ENCODE measurements at places on chromosomes 3 and 15.

DNA sequence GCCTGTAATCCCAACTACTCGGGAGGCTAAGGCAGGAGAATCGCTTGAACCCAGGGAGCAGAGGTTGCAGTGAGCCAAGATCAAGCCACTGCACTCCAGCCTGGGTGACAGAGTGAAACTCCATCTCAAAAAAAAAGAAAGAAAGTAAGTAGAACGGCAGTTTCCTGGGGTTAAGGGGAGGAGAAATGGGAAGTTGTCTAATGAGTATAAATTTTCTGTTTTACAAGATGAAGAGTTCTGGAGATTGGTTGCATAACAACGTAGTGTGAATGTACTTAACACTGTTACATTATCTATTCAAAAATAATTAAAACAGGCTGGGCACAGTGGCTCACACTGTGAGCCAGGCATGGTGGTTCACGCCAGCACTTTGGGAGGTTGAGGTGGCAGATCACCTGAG lies 45.4 kb downstream of the GRK7 start:
- no peak for DNase-seq

DNA sequence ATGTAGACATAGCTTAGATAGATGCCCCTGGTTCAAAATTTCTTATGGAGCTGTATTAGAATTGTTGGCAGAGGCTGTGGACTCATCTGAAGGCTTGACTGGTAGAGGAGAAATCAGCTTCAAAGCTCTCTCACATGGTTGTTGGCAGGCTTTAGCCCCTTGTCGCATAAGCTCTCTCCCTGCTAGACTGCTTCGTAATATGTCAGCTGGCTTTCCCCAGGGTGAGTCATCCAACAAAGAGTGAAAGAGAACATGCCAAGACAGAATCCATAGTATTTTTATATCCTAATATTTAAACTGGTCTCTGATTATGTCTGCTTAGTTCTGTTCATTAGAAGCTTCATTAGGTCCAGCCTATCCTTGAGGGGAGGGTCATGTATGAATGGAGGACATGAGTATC lies 427.4 kb upstream of the NAALADL2 start:
- no peak for DNase-seq

GRCh38 chr15:93121973-93122910 lies 33.2 kb upstream of the RGMA start:
- DNase-seq, result no peak

DNA sequence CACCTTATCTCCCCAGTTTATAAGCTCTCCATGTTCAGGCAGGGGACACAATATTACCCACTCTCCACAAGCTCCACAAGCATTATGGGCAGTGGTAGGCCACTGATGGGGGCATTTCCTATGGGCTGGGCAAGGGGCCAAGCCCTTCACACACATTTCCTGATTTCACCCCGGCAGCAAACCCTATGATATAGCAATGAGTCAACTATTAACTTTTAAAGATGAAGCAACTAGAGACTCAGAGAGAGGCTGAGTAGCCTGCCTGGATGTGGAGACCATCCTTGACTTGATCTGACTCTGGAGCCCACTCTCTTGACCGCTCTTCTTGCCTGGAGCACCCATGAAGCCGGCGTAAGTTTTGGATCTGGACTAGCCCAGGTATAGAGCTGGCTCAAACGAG lies 27.4 kb downstream of the FOXL2NB start:
- no peak for DNase-seq

- DNase-seq, result peak; percentile 93
These were observed 179.0 kb upstream of the PFN2 start for GRCh38 chr3:150149651-150150051.

Measured in NCI-H510A treated with DMSO at 0.1 percent for 48 hours (cell line).